ENCODE measurements at places on chromosomes 13 and 19. TPM values are rescaled to one million over a fixed set of nuclear protein-coding genes. Genes with fewer than 3 reads are reported as not detected.
A peak's percentile ranks its signal among the peaks of the same experiment; 100 is the strongest.

DNA sequence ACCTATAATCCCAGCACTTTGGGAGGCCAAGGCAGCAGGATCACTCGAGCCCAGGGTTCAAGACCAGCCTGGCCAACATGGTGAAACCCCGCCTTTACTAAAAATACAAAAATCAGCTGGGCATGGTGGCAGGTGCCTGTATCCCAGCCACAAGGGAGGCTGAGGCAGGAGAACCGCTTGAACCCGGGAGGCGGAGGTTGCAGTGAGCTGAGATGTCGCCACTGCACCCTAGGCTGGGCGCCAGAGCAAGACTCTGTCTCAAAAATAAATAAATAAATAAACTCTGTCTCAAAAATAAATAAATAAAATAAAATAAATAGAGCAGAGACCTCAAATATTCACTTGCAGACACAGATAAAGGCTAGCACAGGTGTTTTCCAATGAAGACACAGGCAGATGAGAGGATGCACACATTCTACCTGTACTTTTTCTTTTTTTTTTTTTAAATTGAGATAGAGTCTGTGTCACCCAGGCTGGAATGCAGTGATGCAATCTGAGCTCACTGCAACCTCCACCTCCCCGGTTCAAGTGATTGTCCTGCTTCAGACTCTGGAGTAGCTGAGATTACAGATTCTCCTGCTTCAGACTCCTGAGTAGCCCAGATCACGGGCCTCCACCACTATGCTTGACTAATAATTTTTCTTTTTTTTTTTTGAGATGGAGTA, 2.7 kb upstream of the RPS16 start:
- no peaks in the 10 kb centered on the region for H3K27me3 ChIP-seq
- peaks cover 22% of the 10 kb centered on the region for H3K4me1 ChIP-seq
- peaks cover 9% of the 10 kb centered on the region for H3K36me3 ChIP-seq
- no peak for DNase-seq

- no peak for DNase-seq
- peaks cover 23% of the 10 kb centered on the region for H3K36me3 ChIP-seq
- no peaks in the 10 kb centered on the region for H3K27me3 ChIP-seq
- H3K4me3 ChIP-seq = peak overlapping the region; percentile 99
- peaks cover 33% of the 10 kb centered on the region for H3K4me1 ChIP-seq
Measured at GRCh38 chr19:13118424-13119193, 545 bp downstream of the NACC1 start.

GRCh38 chr19:48768994-48769713, 13.8 kb downstream of the FGF21 start:
- peaks cover 3% of the 10 kb centered on the region for H3K4me1 ChIP-seq
- H3K27me3 ChIP-seq = no peaks in the 10 kb centered on the region
- no peak overlapping the region for H3K4me3 ChIP-seq
- H3K27ac ChIP-seq = no peak overlapping the region
- no peak for DNase-seq

TEX26 gene
- not detected for total RNA-seq

PTPRH gene
- total RNA-seq = 1.3 TPM

All from esophagus squamous epithelium (tissue), 5 donors.